ENCODE measurements at places on chromosomes 2 and 18.

DNA sequence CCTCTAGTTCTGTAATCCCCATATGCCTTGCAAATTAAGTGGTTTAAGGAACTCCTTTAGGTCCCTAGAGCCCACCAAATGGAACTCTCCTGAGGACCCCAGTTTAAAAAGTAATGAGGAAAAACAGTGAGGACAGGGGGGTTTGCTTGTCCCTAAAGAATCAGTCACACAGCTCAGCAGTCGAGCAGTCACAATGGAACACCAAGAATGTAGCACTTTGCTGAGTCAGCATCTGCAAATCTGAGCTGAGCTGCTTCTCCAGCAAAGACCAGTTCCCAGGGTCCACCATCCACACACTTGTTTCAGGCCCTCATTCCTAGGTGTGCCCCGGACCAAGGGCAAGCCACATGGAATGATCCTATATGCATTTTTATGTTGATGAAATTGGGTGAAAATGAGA lies 46.2 kb upstream of the NEDD4L start:
- DNase-seq = no peak

DNA sequence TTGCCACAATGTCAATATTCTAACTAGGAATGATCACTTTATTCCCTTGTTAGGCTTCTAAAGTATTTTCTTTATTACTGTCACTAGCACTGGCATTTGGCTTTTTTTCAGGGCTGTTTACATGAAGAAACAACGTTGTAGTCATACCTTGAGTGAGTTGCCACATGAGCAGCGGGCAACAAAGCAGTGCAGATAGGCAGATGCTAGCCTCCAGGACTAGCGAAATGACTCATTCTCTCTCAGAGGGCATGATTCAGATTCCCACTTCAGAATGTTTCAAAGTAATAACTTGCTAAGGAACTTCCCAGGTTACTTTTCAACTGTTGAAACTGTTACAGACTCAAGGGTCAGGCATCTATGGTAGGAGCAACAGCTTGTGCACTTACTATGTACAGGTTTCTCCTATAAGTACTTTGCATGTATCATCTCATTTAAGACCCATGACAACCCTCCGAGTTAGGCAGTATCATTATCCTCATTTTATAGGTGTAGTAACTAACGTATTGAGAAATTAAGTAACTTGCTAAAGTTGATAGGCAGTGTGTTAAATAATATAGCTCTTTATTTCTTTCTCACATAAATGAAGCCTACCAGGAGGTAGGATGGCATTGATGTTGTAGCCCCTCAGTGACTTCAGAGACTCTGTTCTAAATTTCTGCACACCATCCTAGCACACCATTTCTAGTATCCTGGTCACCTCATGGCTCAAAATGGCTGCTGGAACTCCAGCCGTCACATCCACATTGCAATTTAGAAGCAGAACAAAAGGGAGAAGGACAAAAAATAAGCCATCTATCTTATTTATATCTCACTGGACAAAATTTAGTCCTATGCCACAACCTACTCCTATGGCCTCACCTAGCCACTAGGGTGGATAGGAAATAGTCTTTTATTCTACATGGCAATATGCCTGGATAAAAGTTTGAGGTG lies 83.3 kb downstream of the ICOS start:
- no peak for DNase-seq

DNA sequence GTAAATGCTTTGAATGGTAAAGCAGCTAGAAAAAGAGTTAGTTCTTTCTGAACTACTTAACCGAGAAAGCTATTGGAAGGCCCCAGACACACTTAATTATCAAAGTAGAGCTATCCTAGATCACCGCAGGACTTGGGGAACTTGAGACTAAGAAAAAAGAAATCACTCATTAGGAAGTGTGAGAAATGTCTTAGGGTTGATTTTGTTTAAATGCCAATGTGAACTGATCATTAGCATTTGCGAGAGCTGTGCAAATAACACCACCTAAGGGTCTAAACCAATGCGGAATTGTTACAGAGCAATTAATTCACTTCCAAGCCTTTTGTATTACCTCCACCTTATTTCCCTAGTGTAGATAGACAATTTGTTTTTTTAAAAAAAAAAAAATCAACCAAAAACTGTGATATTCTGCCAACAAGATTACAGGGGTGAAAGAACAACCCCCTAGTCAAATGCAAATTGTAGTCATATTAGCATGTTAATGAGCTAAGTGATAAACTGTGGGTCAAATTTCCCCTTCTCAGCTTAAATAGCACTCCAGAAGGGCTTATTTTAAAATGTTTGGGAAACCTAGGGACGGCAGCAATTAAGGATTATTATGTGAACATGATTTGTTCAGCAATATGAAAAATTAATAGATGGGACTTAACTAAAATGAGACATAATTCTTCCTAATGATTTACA lies 246.2 kb upstream of the STON1 start:
- DNase-seq = no peak

GRCh38 chr2:222301053-222301795 lies 2.4 kb upstream of the PAX3 start:
- no peak for DNase-seq

DNA sequence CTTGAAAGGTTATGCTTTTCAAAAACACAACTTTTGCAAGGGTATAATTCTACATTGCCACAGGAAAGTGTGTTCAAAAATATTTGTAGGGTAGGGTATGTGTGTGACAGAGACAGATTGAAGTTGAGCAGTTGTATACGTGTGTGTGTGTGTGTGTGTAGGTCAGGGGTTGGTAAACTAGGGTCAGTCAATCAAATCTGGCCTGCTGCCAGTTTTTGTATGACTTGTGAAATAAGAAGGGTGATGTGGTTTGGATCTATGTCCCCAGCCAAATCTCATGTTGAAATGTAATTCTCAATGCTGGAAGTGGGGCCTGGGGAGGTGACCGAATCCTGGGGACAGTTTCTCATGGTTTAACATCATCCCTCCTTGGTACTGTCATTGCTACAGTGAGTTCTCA lies 148.2 kb downstream of the CERS6 start:
- DNase-seq = no peak

GRCh38 chr2:74526649-74527230 lies 709 bp upstream of the DQX1 start:
- no peak for DNase-seq

DNA sequence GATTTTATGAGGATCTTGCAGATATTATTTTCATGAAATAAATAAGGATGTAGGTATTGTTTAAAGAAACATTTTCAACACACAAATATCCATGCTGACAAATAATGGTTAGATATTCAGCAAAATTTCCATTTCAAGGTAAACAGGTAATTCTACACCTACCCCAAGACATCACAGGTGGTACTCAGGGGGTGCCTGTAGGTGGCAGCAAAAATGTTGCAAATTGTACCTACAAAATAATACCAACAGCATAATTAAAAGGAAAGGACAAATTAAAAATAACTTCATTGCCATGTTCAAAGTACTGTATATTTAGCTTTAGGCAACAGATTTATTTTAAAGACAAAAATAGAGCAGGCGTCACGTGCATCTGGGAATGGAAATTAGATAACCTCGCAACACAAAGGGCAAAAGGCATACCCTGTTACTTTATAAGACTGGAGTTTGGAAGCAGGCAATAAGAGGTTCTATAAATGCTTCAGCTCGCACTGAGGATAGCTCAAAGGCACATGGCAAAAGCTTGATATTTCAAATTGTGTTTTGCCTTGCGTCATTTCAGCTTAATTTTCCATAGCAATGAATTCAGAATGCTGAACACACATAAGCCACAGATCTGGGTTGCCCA lies 630.5 kb downstream of the TDRD15 start:
- DNase-seq = no peak

DNA sequence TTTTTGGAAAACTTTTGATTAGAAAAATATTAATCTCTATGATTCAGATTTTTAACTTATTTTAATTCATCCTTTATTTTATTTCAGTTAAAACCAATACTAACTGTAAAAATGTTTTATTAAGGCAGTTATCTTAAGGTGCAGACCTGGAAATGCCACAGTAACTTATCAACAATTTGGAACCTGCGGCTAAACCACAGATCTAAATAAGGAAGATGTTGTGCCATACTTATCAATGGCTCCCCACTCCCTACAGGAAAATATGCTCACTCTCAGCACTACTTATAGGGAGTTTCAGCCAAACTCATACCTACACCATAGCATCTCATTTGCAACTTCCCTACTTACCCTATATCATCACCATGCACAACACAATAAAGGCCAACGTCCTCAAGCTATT lies 226.9 kb upstream of the KYNU start:
- DNase-seq = no peak

- DNase-seq = no peak
Observed at GRCh38 chr2:43402002-43402401, 175.6 kb upstream of the ZFP36L2 start.

DNA sequence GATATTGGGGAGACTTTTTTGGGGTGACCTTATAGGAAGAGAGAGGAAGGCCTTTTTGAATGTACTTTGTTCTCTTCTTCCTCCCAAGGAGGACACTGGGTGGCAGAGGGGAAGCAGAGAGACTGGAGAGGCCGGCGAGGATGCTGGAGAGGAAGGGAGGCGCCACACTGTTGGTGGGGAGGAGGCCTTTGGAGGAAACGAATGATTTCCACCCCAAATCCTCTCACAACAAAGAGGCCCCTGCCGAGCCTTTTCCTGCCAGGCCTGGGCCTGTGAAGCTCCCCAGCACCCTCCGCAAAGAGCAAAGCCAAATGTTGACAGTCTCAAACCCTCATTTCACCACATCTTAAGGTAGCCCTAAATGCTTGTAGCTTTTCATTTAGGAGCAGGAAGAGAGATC lies 59.0 kb upstream of the UPP2 start:
- no peak for DNase-seq

- DNase-seq = no peak
Observed at GRCh38 chr18:54032412-54032811, 192.1 kb downstream of the MBD2 start.

DNA sequence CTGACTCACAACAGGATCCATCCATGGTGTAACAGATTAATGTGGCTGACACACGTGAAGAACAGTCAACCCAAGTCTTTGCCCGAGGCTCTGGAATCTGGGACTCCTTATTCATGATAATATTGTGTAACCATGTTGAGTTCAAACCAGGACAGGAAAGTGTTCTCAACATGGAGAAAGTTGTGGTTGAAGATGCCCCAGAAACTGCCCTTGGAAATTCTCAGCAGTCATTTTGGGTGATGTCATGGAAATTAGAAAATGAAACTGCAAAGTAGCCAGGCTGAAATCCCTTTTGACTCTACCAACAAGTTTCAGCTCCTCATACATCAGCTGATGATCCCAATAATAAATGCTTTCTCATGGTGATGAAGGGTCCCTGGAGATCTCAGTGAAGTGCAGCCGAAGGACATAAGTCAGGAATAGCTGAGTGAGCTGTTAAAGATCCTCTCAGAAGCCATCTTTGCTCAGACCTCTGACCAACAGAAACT lies 307.7 kb downstream of the TNS1 start:
- DNase-seq = no peak

- no peak for DNase-seq
Observed at GRCh38 chr2:79906139-79906890, 393.5 kb downstream of the CTNNA2 start.

DNA sequence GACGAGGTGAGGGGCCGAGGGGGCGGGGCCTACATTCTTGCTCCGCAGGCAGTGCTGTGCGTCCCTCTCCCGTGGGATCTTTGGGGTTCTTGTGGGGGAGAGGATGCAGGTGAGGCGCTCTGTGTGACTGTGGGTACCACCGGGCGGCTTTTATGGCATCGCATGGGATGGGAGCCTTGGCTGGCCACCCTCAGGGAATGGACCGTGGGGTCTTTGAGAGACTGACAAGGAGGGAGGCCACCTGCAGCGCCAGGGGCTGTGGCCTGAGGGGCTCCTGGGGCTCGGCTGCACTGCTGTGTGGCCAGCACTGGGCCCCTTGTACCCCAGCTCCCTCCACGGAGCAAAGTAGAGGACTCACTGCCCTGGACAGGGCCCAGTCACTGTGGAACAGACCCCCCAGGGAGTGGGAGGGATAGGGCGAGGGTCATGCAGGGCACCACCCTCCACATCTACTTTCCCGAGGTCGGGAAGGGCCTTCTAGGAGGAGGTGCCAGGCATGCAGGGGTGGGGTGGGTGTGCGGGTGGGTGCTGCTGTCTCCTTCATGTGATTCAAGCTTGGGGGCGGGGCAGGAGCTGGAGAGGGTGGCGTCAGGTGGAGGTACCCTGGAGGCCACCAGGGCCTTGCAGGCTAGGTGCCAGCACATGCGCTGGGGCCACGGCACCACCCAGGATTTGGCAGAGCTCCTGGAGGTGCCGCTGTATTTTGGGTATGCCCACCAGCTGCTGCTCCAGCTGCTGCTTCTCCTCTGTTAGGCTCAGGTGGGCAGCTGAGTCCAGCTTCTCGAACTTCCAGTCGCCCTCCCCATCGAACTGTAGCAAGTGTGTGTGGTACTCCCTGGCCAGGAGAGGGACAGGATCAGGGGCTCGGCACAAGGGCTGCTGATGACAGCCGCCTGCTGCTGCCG lies 1072.4 kb downstream of the RPIA start:
- no peak for DNase-seq
